CD4-positive, alpha-beta memory T cell (primary cell): ENCODE measurements at places on chromosomes 2 and 18. TPM values are rescaled to one million over a fixed set of nuclear protein-coding genes. Genes with fewer than 3 reads are reported as not detected.

The SCG2 gene
- total RNA-seq: not detected

The CYP20A1 gene
- total RNA-seq: 50.8 TPM

The OR6B2 gene
- not detected for total RNA-seq

The STK39 gene
- total RNA-seq: 27.3 TPM

The PROKR1 gene
- total RNA-seq: not detected

The RAD51AP2 gene
- not detected for total RNA-seq

The GBX2 gene
- total RNA-seq: not detected

The NOL4 gene
- not detected for total RNA-seq

The ATP6V1C2 gene
- total RNA-seq: not detected

The NETO1 gene
- not detected for total RNA-seq

The BMP10 gene
- total RNA-seq: not detected

The TWIST2 gene
- total RNA-seq: not detected

The CNGA3 gene
- not detected for total RNA-seq

The GNLY gene
- 17.2 TPM for total RNA-seq

The ME2 gene
- total RNA-seq: 48.6 TPM

The C2orf81 gene
- 5.3 TPM for total RNA-seq

The FARP2 gene
- total RNA-seq: 21.8 TPM
